ENCODE measurements at places on chromosomes 13 and 19. TPM values are rescaled to one million over a fixed set of nuclear protein-coding genes. Genes with fewer than 3 reads are reported as not detected.
A peak's percentile ranks its signal among the peaks of the same experiment; 100 is the strongest.

DNA sequence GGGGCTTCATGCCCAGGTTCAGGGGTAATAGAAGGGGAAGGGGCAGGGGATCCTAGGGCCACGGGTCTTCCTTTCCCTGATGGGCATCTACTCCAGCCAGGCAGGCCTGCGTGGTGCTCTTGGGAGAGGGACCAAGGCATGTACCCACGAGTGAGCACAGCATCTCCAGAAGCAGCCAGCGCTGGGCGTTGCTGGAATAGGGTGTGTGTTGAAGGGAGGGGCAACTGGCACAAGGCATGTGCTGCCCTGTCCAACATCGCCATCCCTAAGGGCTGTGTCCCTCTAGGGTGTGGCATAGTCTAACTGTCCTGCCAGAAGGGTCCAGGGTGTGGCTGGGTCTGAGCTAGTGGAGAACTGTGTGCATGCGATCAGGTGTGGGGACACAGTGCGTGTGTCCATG lies 2.9 kb downstream of the NOTCH3 start:
- DNase-seq, result no peak

DNA sequence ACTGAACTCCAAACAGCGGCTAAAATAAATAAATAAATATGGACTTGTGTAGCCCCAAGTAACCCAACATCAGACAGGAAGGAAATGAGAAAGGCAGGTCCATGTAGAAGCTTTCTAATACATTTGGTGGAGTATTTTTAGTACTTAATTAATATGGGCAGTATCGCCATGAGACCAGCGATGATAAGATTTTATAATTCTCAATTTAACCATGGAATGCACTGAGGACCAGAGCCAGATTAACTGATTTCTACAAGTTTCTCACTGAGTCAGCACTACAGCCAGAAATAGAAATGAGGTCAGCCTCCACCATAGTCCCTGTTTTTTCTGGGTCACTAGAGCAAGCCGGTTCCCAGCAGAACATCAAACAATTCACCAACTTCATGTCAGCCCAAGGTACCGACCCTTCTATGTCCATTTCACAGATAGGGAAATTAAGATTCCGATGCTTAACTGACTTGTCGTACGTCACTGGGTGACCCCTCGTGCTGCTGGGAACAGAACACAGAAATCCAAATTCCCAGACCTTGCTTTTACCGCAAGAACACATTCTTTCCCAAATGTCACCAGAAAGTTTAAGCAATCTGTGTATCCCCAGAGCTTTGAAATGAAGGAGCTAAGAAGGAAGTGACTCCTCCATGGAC lies 90.4 kb downstream of the COL4A1 start:
- DNase-seq, result no peak

DNA sequence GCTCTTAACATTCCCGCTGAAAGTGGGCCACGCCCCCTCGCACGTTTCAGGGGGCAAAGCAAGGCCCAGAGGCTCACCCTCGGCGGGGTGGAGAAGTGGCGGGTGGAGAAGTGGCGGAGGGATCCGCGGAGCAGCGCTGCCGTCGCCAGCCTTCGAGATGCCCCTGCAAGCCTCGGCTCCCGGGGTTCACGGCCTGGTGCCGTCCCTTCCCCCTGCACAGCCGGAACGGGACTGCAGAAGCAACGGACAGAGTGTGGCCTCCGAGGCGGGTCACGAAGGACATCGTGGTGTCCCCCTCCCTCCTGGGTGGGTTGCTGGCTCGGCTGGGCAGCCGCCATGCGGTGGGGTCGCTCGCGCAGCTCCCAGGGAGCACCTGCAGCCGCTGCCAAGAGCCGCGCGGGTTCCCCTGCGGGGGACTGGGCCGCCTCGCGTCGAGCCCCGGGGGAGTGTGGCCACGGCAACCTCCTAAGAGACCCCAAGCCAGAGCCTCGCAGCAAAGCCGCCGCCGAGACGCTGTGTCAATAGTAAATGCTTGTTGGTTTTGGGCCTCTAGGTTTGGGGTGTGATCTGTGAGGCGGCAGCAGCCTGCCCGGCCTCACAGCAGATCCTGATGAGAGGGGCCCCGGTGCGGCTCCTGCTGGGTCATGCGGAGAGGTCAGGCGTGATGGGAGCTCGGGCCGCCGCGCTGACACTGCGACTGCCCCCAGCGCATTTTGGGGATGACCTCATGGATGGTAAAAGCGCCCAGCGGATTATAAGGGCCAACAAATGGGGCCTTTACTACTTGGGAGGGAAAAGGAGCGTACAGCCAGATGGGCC lies 5.5 kb downstream of the TPGS1 start:
- DNase-seq, result no peak

GRCh38 chr13:95193509-95194230 lies 107.6 kb downstream of the ABCC4 start:
- DNase-seq, result peak; percentile 18

GRCh38 chr19:46737298-46737654 lies 8.6 kb upstream of the FKRP start:
- no peak for DNase-seq

DNA sequence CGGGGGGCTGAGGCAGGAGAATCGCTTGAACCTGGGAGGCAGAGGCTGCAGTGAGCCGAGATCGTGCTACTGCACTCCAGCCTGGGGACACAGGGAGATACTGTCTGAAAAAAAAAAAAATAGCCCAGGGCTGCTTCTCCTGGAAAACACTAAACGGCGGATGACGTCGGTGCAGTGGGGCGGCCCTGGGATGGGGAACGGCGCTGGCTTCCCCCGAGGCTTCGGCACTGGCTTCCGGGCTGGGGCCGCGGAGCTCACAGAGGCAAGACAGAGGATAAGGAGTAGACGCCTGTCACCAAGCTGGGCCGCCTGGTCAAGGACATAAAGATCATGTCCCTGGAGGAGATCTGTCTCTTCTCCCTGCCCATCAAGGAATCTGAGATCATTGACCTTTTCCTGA lies 5.0 kb downstream of the PRSS57 start:
- no peak for DNase-seq

DNA sequence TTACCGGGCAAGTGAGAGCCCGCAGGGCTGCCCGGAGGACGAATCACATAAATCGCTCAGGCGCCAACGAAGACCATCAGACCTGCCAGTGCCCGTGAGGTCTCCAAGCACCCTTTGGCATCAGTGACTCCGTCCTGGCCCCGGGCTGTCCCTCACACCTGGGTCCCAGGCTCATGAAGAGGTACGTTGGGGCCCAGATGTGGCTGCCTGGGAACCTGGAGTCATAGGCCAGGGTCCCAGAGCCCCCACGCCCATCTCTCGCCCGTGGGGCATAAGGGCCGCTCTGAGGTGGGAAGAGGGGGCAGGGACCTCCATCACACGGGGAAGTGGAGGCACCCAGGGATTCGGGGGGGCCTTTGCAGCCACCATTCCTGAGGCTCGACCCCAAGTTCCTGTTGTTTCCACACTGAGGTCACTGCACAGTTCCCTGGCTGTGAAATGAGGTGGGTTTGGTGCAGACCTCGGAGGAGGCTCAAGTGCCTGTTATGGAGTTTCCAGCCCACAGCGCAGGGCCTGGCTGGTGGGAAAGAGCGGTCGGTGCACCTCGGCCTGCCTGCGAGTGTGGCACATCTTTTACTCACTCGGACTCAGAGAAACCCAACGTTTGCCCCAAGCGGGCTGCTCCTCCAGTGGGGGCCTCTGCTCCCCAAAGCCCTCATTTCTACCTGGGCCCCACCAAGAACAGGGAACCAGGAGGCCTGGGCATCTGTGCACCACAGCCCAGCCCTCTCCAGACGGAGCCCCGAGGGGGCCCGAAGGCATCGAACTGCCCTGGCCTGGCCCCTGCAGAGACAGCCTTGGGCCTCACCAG lies 35.9 kb upstream of the C13orf46 start:
- no peak for DNase-seq

- DNase-seq, result no peak
Observed at GRCh38 chr13:71285700-71286099, 581.3 kb downstream of the DACH1 start.

- DNase-seq, result no peak
Observed at GRCh38 chr13:76993021-76993420, 1.1 kb downstream of the CLN5 start.

- DNase-seq, result peak; percentile 32
Observed at GRCh38 chr19:4015705-4016402, 8.3 kb downstream of the PIAS4 start.

GRCh38 chr19:14449321-14449720 lies 16.2 kb downstream of the PKN1 start:
- DNase-seq, result no peak

GRCh38 chr19:16249826-16250404 lies 52.2 kb downstream of the AP1M1 start:
- no peak for DNase-seq

DNA sequence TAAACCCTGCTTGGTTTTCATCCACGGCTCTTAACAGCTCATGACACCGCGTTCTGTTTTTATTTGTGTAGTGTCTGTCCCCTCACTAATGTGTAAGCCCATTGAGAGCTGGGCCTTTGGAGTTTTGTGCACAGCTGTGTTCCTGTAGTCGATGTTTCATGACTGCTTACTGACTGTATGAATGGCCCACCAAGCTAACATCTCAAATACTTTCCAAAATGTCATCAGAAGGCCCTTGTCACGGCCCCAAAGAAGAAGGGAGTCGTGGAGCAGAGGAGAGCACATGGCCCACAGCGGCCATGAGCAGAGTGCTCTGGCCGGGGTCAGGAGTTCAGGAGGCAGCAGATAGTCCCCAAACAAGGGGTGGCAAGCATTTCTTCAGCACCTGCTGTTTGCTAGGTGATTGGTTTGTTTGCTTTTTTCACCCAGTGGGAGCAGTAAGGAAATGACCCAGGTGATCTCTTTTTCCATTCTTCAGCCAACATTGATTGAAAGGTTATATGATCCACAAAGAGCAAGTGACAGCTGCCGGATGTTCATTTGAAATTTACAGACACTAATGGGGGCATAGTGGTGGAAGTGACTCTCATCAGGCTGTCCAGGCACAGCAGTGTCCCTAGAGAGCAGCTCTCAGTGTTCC lies 315.2 kb downstream of the ATP8A2 start:
- peak; percentile 8 for DNase-seq

GRCh38 chr19:926589-927350 lies 935 bp downstream of the ARID3A start:
- peak; percentile 79 for DNase-seq

- no peak for DNase-seq
Observed at GRCh38 chr19:11073568-11073967, 15.7 kb upstream of the LDLR start.

DNA sequence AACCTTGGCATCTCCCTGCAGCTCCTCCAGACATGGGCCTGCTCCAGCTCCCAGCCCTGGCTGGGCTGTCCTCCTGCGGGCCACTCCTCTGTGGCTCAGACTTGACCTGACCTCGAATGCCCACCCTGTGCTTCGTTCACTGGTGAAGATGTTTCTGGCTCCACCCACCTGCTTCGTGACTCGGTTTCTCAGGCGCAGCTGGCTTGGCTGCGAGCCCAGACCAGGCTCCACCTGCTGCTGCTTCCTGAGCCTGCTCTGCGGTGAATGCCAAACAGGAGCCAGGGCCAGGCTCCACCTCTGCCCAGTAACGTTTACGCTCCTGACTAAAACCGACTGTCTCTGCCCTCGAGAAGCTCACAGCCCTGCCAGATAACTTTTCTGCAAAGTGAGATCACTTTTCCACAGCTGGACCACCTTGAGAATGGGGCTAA lies 8.9 kb upstream of the RSPH6A start:
- no peak for DNase-seq

GRCh38 chr13:27375686-27376326 lies 48.6 kb upstream of the GTF3A start:
- DNase-seq, result peak; percentile 43

DNA sequence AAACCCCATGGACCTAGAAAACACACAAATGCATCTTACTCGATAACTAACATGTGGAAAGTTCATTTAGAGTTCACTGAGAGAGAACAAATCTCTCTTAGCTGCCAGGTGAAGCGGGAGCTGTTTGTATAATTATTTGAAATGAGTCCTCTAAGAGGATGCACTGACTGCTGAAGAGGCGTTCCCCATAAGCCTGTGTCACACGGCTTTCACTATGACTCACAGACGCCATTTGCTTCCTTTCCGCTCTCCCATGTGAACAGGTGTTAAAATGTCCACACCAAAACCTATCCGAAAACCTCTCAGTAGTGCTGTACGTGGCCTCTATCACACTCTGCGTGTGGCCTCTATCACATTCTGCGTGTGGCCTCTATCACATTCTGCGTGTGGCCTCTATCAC lies 101.8 kb downstream of the SOX1 start:
- DNase-seq, result no peak

GRCh38 chr19:13401388-13401787 lies 104.9 kb downstream of the CACNA1A start:
- no peak for DNase-seq

- peak; percentile 31 for DNase-seq
Observed at GRCh38 chr13:48155848-48156247, 60.9 kb upstream of the MED4 start.

DNA sequence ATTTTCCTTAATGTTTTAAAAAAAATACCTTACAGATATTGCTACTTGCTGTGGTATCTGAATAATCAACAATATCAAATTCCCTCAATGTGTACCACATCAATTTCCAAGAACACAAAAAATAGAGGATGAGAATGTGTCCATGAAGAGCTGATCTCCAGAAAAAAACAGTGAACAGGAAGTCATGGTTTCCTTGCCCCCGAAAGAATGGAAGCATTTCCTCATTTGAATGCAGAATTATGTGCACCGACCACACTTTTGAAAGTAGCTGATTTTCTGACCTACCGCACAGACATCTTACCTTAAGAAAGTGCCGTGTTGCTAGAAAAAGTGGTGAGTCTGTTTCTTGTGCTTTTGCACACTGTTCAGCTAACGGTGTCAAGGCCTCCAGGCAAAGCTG lies 13.4 kb upstream of the EEF1AKMT1 start:
- DNase-seq, result no peak

DNA sequence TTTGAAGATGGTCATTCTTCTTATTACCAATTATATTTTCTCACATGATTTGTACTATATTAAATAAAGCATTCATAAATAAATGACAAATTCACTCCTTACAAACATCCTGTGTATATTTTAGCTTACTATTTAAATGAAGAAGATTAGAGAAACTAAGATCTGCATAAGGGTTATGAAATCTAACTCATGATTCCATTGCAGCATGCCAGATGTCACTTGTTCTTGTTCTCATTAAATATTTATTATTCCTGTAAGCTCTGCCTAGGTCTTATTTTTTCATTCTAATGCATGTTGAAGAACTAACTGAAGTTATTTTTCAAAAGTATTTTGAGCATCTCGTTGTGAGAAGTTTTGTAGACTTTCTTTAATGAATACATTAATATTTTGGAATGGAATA lies 18.3 kb downstream of the NUP58 start:
- DNase-seq, result no peak

- DNase-seq, result no peak
Observed at GRCh38 chr19:16023146-16023915, 53.0 kb upstream of the TPM4 start.

The MISP3 gene
- polyA plus RNA-seq, result 12.3 TPM

The PALM3 gene
- polyA plus RNA-seq, result 2.3 TPM

The SIGLEC7 gene
- 1.8 TPM for polyA plus RNA-seq

The DIAPH3 gene
- polyA plus RNA-seq, result 5.3 TPM

The KLK3 gene
- 0.90 TPM for polyA plus RNA-seq

The FAM83E gene
- 77.5 TPM for polyA plus RNA-seq

The LGALS4 gene
- 680 TPM for polyA plus RNA-seq

The SIGLECL1 gene
- polyA plus RNA-seq, result not detected

Measured in large intestine (tissue), 12 donors.